Caco-2 (cell line): ENCODE measurements at places on chromosomes 16 and 17.

DNA sequence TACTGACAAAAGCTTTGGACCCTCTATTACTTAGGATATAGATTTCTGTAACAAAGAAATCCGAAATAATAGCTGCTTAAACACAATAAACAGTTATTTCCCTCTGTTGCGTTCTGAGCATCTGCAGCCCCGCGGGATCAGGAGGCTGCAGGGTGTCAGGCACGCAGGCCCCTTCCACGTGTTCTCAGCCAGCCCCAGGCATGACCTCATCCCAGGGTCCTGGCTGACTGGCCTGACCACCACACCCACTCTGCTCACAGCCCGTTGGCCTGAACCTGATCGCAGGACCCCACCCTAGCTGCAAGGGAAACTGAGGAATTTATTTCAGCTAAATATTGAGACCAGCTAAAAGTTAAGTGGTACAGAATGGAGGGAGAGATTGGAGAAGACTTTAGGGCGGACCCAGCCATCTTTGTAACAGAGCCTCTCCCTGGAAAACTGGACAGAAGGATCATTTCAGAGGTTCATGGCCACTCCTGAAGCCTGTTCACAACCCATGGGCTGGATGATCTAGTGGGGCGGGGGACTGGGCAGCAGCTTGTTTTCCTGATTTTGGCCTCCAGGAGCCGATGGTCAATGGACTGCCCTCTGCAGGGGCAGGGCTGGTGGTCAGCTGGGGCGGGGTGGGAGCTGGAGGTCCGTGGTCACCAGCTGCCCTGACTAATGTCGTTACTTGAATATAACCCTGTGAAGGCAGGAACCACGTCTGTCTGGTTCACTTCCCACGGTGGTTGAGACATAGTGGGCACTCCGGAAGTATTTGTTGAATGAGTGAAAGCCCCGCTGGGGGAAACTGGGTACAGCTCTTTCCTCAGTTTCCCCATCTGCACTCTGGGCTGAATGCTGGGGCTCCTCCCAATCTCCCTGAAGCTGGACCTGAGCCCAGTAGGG, 10.9 kb downstream of the CETP start:
- DNase-seq, result no peak

DNA sequence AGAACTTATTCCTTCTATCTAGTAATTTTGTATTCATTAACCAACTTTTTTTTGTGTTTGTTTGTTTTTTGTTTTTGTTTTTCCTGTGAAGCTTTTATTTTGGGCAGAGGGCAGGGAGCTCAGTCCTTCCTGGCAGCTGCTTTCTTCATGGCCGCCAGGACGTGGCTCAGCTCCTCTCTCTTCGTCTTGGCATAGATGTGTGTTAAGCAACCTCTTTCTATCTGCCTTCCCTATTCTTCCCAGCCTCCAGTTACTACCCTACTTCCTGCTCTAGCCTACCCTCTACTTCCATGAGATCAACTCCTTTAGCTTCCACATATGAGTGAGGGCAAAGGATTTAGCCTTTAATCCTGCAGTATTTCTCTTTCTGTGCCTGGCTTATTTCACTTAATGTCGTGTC, 8.2 kb upstream of the BRD7 start:
- DNase-seq, result no peak

- DNase-seq, result no peak
These were observed 45.0 kb upstream of the ARHGAP44 start for GRCh38 chr17:12744298-12744697.

- DNase-seq, result no peak
These were observed 16.5 kb upstream of the NUDT16L1 start for GRCh38 chr16:4676831-4677230.
